ENCODE measurements at places on chromosomes 11 and 22. TPM values are rescaled to one million over a fixed set of nuclear protein-coding genes. Genes with fewer than 3 reads are reported as not detected.

PGM2L1 gene
- 10.4 TPM for total RNA-seq

SOX6 gene
- not detected for total RNA-seq

WT1 gene
- total RNA-seq, result 6.4 TPM

DESI1 gene
- 15.8 TPM for total RNA-seq

CCND1 gene
- total RNA-seq, result 422 TPM

PANX3 gene
- not detected for total RNA-seq

OR51B6 gene
- total RNA-seq, result not detected

CADM1 gene
- total RNA-seq, result 14.6 TPM

SLC22A24 gene
- not detected for total RNA-seq

FAM180B gene
- not detected for total RNA-seq

OR56A5 gene
- total RNA-seq, result not detected

NR1H3 gene
- total RNA-seq, result 18.1 TPM

HBD gene
- not detected for total RNA-seq

DDX25 gene
- not detected for total RNA-seq

ELMOD1 gene
- total RNA-seq, result 0.05 TPM

SOX10 gene
- not detected for total RNA-seq

XKR3 gene
- 0.14 TPM for total RNA-seq

C11orf42 gene
- total RNA-seq, result not detected

PKNOX2 gene
- 0.12 TPM for total RNA-seq

SMCO4 gene
- 12.0 TPM for total RNA-seq

MFRP gene
- not detected for total RNA-seq

GAB4 gene
- total RNA-seq, result not detected

BACE1 gene
- total RNA-seq, result 12.3 TPM

PGA3 gene
- not detected for total RNA-seq

CD248 gene
- not detected for total RNA-seq

SPI1 gene
- 0.10 TPM for total RNA-seq

INSC gene
- total RNA-seq, result not detected

All from A172 (cell line).